ENCODE measurements at places on chromosomes 4 and X.

DNA sequence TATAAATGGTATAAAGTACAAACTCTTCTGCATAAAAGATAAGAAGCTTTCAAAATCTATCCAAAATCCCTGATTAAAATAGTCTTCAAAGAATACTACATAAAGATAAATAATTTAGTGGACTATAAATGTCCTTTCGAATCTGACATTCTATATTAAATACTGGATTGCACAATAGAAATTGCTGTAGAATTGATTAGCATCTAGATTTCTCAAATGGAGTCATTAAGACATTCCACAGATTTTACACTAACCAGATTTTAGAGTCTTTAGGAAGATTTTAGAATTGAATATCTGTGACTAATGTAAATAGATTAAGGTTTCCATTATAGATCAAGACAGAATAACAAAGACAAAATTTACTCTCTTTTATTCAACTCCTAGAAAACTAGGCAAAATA lies 663.9 kb downstream of the STPG2 start:
- no peak for DNase-seq

DNA sequence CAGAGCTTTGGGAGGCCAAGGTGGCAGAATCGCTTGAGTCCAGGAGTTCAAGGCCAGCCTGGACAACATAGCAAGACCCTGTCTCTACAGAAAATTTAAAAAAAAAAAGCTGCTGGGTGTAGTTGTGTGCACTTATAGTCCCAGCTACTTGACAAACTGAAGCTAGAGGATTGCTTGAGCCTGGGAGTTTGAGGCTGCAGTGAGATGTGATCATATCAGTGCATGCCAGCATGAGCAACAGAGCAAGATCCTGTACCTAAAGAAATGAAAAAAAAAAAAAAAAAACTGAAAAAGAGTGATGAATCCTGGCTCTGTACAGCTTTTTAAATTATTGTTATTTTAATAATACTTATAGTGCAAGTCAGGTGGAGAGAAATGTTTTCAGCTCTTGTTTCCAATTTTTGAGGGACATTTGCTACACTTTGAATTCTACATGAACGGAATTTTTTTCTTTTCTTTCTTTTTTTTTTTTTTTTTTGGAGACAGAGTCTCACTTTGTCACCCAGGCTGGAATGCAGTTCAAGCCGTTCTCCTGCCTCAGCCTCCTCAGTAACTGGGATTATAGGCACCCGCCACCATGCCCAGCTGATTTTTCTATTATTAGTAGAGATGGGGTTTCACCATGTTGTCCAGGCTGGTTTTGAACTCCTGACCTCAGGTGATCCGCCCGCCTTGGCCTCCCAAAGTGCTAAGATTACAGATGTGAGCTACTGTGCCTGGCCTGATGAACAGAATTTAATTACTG lies 215.6 kb downstream of the FSTL5 start:
- no peak for DNase-seq

DNA sequence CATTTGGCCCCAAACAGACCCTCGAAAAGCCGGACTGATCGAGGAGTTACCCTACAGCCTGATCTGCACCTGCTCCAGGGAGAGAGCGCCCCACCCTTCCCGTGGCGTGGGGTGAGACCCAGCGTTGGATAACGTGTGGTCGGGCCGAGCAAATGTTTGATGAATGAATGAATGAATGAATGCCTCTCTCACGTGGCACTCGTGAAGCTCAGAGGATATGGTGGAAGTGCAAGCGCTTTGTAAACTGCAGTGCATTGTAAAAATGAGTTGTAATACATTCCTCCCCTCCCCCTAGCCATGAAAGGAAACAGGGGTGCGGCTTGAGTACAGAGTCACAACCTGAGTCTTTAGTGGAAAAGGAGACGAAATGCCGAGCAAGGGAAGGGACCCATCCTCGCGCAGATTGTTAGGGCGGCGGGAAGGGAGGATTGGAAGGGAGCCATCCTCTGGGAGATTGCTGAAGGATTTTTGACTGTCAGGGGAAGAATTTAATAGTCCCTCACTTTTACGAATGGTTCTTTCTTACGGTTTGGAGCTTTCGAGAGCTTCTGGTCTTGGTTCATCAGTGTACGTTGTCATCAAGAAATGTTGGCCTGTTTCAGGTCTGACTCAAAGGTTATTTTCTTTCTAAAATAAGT lies 772 bp upstream of the FBXW7 start:
- no peak for DNase-seq

DNA sequence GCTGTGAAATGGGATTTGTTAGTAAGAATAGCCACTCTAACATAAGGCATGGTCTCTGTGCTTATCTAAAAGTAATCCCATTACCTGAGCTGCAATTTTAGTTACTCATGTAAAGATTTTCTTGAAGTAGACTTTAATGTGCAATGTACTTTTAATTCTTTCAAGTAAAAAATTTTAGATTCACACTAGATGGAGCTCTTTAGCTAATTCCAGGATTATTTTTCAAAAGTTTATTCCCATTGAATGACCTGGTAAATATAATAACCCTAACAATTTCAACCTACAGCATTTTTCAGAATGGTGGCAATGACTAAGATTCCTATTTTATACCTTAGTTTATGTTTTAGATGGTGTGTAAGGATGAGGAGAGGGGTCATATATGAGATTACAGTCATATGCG lies 18.1 kb downstream of the USP38 start:
- no peak for DNase-seq

GRCh38 chr4:118772081-118772766 lies 63.7 kb downstream of the SEC24D start:
- DNase-seq: peak; percentile 4

DNA sequence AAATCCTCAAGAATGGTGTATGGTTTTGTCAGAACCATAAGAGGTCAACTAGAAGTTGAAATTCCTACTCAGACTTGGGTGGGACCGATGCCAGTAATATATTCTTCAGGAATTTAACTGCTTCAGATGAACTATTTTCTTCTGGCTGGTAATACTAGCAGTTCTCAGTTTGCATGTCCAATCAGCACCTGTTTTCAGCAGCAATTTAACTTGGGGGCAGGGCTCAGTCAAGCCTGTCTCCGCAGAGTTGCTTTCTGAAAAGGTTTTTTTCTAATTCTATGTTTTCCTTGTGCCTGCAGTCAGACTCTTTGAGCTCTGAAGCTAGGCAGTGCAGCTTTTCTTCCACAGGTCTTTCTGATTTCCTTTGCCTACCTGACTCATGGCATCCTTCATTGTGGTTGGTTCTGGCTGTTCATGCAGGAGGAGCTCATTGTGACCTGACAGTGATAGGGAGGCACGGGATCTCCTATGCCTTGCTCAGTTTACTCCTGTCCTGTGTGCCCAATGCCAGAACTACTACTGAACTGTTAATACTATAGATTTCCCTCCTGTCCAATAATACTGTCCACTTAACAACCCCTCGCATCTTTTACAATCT lies 17.3 kb upstream of the FMR1 start:
- no peak for DNase-seq

- DNase-seq: no peak
Measured at GRCh38 chr4:121148000-121148399, 16.1 kb downstream of the TNIP3 start.

- no peak for DNase-seq
Measured at GRCh38 chr4:152856960-152857359, 77.2 kb downstream of the ARFIP1 start.

All from NCI-H2107 (cell line).